ENCODE measurements at places on chromosomes 11 and 22.

DNA sequence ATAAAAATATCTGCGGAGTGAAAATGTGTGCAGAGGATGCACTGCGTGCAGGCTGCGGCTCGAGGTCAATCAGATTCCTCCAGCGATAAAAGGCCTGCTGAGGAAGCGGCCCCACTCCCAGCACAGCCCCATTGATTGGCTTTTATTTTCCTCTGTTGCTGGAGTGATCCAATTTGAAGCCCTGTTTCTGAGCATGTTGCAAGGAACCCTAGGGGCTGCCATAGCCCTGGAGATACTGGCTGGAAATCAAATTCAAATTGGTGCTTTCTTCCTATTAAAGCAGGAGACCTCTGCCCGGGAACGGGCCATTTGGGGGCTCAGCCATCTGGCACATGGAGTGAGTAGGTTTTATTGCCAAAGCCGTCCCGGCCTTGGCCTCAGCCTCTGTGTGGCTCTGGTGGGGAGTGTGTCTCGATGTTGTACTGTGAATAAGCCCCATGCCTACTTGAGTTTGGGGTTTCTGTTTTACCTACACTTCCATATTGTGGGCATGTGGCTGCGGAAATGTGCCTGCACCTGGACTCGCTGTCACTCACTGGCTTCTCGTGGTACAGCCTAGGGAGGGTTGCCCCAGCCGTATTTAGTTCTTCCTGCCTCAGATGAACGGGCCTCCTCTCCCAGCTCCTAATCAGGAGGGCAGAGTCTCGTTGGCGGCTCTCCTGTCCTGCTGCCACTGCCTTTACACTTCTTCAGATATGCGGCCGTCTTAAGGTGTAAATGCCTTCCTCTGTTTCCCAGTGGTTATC lies 25.6 kb downstream of the PARVB start:
- DNase-seq: no peak

- no peak for DNase-seq
Observed at GRCh38 chr11:27227736-27228135, 135.3 kb downstream of the CCDC34 start.

- no peak for DNase-seq
Observed at GRCh38 chr11:34168642-34169420, 63.4 kb downstream of the NAT10 start.

DNA sequence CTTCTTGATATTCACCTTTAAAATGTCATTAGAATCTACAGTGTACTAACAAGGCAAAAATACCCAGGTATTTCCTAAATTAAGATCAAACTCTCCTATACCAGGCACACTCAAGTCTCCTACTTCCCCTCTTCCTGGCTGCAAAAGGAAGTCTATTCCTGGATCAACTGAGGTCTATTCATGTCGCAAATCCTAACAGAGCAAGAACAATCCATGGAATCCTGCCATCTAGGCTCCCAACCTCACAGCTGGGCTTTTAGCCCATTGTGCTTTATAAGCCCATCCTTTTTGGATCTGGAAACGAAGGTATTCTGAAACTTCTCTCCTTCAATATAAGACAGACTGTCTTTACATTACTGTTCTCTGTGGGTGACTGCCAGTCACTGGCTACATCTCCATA lies 161.8 kb downstream of the SOX6 start:
- DNase-seq: no peak

- DNase-seq: no peak
Observed at GRCh38 chr11:66015936-66016792, 4.4 kb downstream of the CST6 start.

Measured in left forelimb (tissue), 1 donor.